ENCODE measurements at places on chromosomes 5 and 9. TPM values are rescaled to one million over a fixed set of nuclear protein-coding genes. Genes with fewer than 3 reads are reported as not detected.

- H3K27ac ChIP-seq = no peak overlapping the region
- H3K4me1 ChIP-seq = no peaks in the 10 kb centered on the region
Observed at GRCh38 chr5:131953969-131954368, 8.5 kb upstream of the MEIKIN start.

SURF2 gene
- 21.9 TPM for total RNA-seq

- H3K27ac ChIP-seq = no peak overlapping the region
- peaks cover 2% of the 10 kb centered on the region for H3K36me3 ChIP-seq
- H3K4me1 ChIP-seq = no peaks in the 10 kb centered on the region
- H3K4me3 ChIP-seq = no peak overlapping the region
- H3K27me3 ChIP-seq = no peaks in the 10 kb centered on the region
Observed at GRCh38 chr5:95794070-95794516, 28.4 kb downstream of the GLRX start.

GRCh38 chr9:27347889-27348288 lies 50.9 kb upstream of the EQTN start:
- no peak overlapping the region for H3K27ac ChIP-seq
- no peaks in the 10 kb centered on the region for H3K36me3 ChIP-seq
- no peaks in the 10 kb centered on the region for H3K27me3 ChIP-seq
- no peak overlapping the region for H3K4me3 ChIP-seq
- no peak for DNase-seq
- H3K4me1 ChIP-seq = no peaks in the 10 kb centered on the region

DNA sequence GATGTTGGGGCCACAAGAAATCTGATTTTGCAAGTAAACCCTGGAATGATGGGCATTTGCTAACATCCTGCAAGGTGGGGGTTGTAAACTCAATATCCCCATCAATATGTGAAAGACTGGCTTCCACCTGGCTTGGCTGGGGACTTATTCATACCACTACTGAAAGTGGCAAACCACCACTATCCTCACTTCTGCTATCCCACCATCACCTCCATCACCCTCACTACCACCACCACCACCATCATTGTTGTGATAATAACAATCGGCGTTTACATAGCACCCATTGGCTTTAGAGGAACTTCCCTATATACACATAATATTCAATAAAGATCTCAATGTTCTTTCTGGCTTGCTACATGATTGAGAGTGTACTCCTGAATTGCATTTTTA lies 224.7 kb upstream of the DAP start:
- no peak overlapping the region for H3K27ac ChIP-seq
- H3K36me3 ChIP-seq = no peaks in the 10 kb centered on the region

GRCh38 chr9:69798744-69799143 lies 21.9 kb upstream of the CFAP95 start:
- H3K4me3 ChIP-seq = no peak overlapping the region
- DNase-seq = no peak
- no peaks in the 10 kb centered on the region for H3K36me3 ChIP-seq
- no peaks in the 10 kb centered on the region for H3K27me3 ChIP-seq

PCDHGC5 gene
- 0.19 TPM for total RNA-seq
